Effector memory CD4-positive, alpha-beta T cell (primary cell): ENCODE measurements at places on chromosomes 5 and 9.

DNA sequence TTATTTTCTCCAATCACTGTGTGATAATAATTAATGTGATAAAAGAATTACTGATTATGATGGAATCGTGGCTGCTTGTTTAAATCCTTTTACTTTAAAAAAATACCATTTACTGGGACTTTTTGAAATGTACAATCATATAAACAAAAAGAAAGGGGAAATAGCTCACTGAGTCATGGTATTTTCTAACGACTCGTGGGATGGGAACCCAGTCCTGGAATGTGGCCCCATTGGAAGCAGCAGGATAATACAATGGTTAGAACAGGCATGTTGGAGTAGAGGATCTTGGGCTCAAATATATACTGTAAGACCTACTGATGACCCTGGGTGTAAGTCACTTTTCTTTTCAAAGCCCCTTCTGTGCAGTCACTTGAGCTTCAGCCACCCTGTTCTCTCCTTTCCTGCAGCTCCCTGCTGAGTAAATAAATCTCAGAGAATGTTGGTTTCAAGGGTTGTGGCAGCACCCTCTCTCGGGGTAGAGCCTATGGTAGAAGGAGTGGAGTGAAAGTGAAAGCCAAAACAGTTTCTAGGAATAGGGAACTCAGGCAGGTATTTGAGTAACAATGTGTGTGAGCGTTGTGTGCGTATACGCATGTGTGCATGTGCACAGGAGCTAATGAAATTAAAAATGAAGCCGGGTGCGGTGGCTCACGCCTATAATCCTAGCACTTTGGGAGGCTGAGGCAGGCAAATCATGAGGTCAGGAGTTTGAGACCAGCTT lies 40.8 kb upstream of the LARP1 start:
- DNase-seq, result no peak

GRCh38 chr5:28737682-28738081 lies 1699.3 kb upstream of the CDH9 start:
- DNase-seq, result no peak

- no peak for DNase-seq
These were observed 56.1 kb upstream of the HSPA9 start for GRCh38 chr5:138631096-138631928.

- no peak for DNase-seq
These were observed 21.1 kb upstream of the LVRN start for GRCh38 chr5:115941051-115941675.

DNA sequence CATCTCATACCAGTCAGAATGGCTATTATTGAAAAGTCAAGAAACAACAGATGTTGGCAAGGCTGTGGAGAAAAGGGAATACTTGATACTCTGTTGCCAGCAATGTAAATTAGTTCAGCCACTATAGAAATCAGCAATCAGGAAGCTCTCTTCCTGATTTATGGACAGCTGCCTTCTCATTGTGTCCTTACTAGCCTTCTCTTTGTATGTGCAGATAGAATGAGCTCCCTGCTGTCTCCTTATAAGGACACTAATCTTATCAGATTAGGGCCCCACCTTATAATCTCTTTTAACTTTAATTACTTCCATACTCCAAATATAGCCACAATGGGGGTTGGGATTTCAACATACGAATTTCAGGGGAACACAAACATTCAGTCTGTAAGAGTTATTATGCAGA lies 38.0 kb downstream of the KCNV2 start:
- DNase-seq, result no peak

GRCh38 chr5:169218861-169219260 lies 82.1 kb downstream of the SLIT3 start:
- no peak for DNase-seq

GRCh38 chr5:79413112-79413511 lies 100.8 kb downstream of the HOMER1 start:
- DNase-seq, result no peak
